ENCODE measurements at places on chromosomes 11 and 22.
A peak's percentile ranks its signal among the peaks of the same experiment; 100 is the strongest.

GRCh38 chr11:75240311-75241035, at the start of gene TPBGL:
TSS of gene TPBGL (plus strand) at chr11:75240774. CDS start at chr11:75241050, 276 bp downstream.
- DNase-seq = no peak

GRCh38 chr11:96943970-96944369, 554.2 kb downstream of the JRKL start:
- DNase-seq = no peak

- no peak for DNase-seq
Measured at GRCh38 chr11:131491503-131491902, 121.1 kb downstream of the NTM start.

DNA sequence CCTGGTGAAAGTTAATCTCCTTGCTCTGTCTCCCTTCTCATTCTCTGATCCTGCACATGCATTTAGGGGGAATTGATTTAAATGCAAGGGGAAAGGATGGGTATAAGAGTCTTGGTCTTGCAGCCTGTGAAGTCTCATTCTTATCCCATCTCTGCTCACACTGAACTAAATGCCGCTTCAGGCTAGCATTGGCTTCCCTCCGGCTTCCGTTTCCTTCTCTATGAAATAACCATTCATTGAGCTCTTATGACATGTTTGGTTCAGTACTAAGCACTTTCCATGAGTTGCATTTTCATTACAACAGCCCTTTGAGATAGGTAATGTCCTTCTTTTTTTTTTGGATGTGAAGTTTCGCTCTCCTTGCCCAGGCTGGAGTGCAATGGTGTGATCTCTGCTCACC, 5.6 kb downstream of the ZBTB16 start:
- no peak for DNase-seq

DNA sequence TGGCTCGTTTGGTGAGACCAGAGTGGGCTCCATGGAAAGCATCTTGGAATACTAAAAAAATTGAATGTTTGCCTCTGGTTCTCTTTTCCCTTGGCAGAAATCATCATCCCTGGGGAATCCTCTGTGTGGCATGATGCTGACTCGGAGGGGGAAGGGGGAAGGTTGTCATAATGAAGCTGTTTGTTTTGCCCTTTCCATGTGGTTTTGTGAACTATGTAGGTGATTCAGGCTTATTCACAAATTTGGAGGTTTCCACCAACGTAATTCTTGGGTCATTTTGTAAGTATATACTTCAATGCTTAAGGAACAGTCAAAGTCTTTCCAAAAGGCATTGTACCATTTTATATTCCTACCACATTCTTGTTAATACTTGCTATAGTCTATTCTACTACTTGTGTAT, 754.0 kb upstream of the FAT3 start:
- DNase-seq = no peak

- DNase-seq = no peak
Measured at GRCh38 chr11:112437096-112437495, 176.4 kb upstream of the PLET1 start.

- no peak for DNase-seq
Measured at GRCh38 chr22:42943981-42944380, 71.0 kb downstream of the PACSIN2 start.

DNA sequence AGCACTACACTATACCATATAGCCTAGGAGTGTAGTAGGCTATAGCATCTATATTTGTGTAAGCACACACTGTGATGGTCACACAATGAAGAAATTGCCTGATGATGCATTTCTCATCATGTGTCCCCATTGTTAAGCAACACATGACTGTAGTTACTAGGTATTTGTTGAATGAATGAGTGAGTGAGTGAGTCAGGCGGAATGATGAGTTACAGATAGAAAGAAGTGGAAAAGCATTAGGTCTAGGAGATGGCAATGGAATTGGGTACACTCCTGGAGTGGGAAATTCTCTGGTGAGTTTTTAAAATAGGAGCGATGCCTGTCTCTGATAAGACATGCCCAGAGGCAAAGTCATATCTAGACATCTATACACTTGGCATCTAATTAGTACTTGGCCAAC, 160.5 kb upstream of the TBCEL start:
- DNase-seq = no peak

DNA sequence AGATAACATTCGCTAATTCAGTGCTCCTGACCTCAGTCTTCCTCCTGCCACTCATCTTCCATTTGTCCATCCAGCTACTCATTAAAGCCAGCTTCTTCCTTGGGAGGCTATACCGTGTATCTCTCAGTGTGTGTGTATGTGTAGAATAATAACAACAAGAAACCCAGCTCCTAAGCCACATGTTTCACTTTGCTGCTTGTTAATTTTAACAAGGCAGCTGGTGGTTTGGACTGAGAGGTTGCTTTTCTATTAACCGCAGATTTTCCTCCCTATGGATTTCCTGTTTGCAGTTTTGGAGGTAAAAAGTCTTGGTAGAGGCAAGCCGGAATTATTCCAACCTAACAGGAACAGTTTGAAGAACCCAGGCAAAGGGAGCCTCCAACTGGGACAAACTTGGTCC, 165.0 kb downstream of the ADAMTS15 start:
- no peak for DNase-seq

GRCh38 chr11:128482512-128483191, 104.7 kb downstream of the ETS1 start:
- DNase-seq = no peak

- DNase-seq = no peak
Measured at GRCh38 chr22:40685406-40685805, 6.1 kb downstream of the MCHR1 start.

GRCh38 chr11:78344676-78345075, 72.9 kb downstream of the GAB2 start:
- DNase-seq = no peak

DNA sequence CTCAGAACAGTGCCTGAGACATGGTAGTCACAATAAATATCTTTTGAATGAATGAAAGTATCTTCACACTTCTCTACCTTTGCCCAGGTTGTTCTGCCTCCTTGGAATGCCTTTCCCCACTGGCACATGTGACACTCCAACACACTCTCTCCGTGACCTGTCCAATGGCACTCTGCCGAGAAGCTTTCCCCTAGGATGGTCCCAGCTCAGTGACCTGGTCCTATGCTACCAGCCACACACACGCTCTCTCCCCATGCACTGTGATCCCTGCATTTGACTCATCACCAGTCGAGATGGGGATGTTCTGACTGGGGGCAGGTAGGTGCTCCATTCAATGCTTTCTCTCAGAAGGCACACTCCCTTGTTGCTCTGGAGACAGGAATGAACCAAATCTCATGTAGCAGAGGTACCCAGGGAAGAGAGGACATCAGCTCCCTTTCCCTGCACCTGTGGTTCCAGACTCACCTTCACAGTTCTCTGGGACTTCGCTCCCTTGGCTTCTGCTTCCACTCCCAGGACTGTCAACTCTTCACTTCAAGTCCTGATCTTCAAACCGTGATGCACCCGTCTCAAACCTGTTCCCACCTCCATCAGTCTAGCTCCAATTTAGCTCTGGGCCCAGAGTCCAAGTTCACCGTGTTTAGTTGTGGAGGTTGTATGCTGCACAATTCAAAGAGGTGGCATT, 30.7 kb upstream of the LMO1 start:
- DNase-seq = no peak

GRCh38 chr11:25602149-25602548, 729.8 kb upstream of the ANO3 start:
- no peak for DNase-seq

GRCh38 chr11:34356576-34356912, 1.3 kb downstream of the ABTB2 start:
- DNase-seq = no peak

DNA sequence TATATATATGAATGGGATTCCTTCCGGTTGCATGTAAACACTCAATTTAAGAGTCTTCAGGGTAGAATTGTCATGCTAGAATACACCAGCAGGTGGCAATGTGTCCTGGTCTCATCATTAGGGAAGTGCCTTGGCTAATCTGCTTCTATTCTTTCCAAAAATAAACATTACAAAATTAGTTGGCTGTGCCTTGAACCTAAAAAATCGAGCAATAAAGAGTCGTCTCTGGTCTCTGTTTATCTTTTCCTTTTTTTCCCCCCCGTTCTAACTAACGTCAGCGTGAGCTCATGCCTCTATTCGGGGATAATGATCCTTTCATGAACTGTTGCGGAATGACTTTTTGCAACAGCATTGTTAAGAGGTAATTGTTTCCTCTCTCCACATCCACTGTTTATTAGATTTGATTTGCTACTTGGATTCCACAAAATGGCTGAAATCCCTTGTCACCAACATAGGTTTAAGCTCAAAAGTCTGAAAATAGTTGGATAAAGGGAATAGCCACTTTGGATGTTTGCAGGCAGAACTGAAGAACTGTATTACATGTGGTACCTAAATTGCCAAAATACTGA, 1.2 kb upstream of the ARHGEF12 start:
- peak; percentile 83 for DNase-seq

DNA sequence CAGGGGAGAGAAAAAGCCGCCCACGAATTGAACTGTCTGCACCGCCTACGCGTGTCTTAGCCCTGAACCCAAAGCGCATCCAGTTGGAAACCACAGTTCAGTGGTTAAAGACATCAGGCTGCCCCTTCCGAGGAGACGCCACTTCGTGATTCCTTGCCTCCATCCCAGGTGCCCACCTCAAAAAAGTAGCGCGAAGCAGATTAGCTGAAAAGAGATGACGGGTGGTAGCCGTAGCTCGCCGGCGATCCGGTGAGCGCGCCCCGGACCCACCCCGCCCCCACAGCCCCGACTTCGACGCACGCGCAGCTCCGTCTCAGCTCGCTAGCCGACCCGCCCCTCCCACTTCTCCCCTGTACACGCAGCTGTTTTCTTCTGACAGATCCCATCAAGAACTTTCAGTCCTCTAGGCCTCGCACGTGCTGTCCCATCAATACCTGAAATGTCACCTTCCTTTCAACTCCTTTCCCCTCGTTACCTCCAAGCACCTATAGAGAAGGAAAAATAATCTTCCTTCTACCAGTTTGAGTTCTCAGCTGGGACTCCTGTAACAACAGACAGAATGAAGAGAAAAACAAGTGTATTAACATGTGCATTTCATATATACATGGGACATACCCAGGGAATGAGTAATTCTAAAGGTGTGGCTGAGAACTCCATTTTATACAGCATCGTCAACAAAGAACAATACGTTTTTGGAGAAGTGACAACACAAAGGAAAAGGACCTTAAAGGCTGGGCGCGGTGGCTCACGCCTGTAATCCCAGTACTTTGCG, 49.5 kb downstream of the OR4D9 start:
- peak; percentile 88 for DNase-seq

GRCh38 chr11:94870422-94870821, 102.3 kb downstream of the AMOTL1 start:
- no peak for DNase-seq

DNA sequence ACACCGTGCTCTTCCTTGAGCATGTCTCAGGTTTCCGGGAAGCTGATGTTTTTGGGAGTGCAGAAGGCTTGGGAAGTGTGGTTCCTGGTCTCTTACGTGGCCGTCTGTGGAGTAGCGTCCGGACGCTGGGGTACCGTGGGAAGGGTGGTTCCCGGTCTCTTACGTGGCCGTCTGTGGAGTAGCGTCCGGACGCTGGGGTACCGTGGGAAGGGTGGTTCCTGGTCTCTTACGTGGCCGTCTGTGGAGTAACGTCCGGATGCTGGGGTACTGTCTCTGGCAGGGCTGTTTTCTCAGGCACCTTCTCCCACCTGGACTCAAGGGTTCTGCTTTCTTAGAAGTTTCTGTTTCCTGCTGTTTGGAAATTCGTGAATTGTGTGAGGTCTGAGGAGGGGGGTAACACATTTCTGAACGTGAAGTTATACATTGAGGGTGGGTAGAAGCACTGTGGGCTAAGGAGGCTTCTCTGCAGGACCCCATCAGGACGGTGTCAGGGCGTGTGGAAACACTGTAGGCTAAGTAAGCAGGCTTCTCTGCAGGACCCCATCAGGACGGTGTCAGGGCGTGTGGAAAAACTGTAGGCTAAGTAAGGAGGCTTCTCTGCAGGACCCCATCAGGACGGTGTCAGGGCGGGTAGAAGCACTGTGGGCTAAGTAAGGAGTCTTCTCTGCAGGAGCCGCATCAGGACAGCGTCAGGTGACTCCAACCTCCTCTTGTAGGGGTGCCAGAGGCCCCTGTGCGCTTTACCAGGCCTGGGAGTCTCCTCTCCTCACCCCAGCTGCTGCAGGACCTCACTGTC, 5.3 kb upstream of the IFITM3 start:
- DNase-seq = no peak

DNA sequence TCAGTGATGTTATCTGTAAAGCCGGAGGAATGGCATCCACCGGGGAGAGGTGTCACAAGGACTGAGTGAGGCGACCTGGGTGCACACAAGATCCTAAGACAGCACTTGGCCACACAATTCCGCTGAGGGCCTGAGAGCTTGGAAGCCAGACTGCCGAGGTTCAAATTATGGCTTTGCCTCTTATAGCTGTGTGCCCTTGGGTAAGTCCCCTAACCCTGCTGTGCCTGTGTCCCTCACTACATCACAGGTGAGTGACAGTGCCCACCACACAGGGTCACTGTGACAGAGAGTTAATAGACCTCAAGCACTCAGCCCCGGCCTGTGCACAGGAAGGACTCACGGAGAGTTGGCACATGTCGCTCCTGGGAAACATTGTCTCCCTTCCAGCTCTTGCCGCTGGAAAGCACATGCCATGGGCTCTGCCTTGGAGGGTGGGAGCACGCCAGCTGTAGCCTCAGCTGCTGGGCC, 592 bp downstream of the RHOD start:
- no peak for DNase-seq

- peak; percentile 13 for DNase-seq
Measured at GRCh38 chr22:37186228-37186996, 1.6 kb downstream of the C1QTNF6 start.

DNA sequence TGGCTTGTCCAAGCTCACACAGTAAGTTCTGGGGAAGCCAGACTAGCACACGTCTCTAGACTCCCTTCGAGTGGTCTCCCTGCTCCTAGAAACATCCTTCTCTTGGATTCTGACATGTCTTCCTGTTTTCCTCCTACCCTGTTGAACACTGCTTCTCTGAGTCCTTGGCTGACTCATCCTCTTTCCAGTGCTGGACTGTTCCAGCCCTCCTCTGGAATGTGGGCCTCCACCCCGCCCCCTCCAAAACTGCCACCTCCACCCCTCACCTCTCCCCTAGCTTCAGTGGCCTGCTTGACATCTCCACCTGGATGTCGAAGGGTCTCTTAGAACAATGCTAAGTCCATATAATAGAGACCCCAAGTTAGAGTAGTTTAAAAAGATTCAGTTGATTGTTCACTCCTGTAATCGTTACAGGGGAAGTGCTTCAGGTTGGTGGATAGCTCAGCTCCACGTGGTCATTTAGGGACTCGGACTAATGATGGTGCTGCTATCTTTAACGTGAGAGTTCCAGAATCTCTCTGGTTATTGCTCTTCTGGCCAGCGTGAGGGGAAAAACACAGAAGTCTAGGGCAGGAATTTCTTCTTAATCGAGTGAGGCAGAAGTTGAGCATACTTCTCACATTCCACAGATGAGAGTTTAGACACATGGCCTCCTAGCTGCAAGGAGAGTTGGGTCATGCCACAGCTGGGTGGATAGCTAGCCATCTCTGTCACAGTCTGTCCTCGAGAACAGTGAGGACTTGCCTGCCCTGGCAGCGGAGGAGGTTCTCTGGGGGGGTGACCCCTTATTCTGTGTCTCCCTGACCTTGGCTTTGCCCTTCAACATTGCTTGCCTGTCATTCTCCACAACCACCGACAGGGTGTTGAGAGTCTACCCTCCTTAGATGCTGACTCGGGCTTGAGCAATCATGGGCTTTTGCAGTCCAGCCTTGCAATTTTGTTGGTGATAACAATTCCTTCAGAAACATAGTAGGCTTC, 4.7 kb upstream of the C11orf96 start:
- peak; percentile 58 for DNase-seq

GRCh38 chr11:133476570-133477250, 55.6 kb downstream of the OPCML start:
- DNase-seq = no peak
